Spinal cord (tissue), 10 donors: ENCODE measurements at places on chromosomes 3 and 15. TPM values are rescaled to one million over a fixed set of nuclear protein-coding genes. Genes with fewer than 3 reads are reported as not detected.
A peak's percentile ranks its signal among the peaks of the same experiment; 100 is the strongest.

Gene XCR1
- polyA plus RNA-seq: not detected

Gene SLC28A2
- polyA plus RNA-seq: 0.32 TPM

Gene GOLGA6B
- 1.3 TPM for polyA plus RNA-seq

Gene REC114
- not detected for polyA plus RNA-seq

- peaks cover 3% of the 10 kb centered on the region for H3K36me3 ChIP-seq
- no peak overlapping the region for H3K27ac ChIP-seq
- H3K27me3 ChIP-seq: no peaks in the 10 kb centered on the region
- DNase-seq: no peak
Observed at GRCh38 chr3:142003291-142003690, 126.8 kb downstream of the ATP1B3 start.

GRCh38 chr15:62658498-62658897 lies 384.0 kb upstream of the TPM1 start:
- no peak overlapping the region for H3K4me3 ChIP-seq
- DNase-seq: no peak
- H3K4me1 ChIP-seq: no peaks in the 10 kb centered on the region
- no peaks in the 10 kb centered on the region for H3K27me3 ChIP-seq

GRCh38 chr3:30766522-30766921 lies 127.9 kb downstream of the GADL1 start:
- no peak for DNase-seq
- H3K4me1 ChIP-seq: no peaks in the 10 kb centered on the region
- H3K27me3 ChIP-seq: no peaks in the 10 kb centered on the region
- H3K36me3 ChIP-seq: no peaks in the 10 kb centered on the region
- H3K27ac ChIP-seq: no peak overlapping the region
- no peak overlapping the region for H3K4me3 ChIP-seq

DNA sequence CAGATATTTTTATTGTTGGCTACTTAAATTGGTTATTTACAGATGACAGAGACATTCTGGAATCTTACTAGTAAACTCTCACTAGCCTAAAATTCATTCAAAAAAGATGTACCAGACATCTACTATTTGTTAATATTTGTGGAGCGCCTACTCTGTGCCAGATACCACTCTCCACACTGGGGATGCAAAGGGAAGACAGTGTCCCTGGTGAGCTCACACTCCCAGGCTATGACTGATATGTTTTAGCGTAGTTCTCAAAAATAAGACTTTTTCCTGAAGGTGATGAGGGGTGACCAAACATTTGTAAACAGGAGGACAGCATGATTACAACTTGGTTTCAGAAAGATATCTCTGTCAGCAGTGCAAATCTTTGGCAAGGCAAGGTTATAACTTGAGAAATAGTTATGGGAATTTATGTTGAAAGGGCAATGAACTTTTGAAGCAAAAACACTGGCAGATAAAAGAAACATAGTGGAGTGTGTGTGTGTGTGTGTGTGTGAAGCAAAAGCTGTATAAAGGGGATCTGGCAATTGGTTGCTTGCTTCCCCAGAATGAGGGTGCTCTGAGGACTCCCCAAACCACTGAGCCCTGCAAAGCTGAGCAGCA lies 51.2 kb downstream of the HACD2 start:
- no peaks in the 10 kb centered on the region for H3K36me3 ChIP-seq
- H3K27ac ChIP-seq: no peak overlapping the region
- no peaks in the 10 kb centered on the region for H3K4me1 ChIP-seq
- no peak for DNase-seq
- H3K4me3 ChIP-seq: no peak overlapping the region

DNA sequence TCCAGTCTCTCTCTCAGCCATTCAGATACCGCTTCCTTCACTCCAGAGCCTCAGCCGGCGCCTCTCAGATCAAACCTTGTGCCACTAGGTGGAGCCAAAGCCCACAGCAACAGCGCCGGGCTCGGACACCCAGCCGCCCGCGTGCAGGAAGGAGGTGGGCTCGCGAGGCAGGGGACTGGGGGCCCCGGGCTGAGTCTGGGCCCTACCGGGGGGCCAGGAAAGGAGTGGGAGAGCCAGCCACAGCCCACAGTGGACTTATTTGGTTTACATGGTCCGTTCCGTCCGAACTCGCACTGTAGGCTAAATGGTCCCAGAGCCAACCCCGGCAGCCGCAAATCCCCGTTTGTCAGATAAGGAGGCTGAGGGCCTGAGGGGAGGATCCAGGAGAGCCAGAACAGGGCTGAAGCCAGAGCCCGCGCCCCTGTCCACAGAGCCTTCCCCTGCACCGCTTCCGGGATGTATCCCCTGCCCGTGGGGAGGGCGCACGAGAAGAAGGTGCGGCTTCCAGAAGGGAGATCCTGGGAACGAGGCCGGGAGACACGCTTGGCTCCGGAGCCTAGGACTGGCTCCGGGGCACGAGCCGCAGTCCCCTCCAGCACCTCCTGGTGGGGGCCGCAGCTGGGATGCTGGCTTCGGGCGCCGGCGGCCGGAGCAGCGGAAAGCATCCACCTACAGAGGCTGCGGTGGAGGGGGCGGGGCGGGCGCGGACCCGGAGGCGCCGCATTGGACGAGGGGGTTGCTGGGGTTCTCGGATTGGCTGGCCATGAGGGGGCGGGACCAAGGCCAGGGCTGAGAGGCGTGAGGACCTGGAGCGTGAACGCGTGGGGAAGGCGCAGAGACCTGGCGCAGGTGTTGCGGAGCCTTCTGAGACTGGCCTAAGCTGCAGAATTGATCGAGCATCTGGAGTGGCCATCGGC lies 6.5 kb upstream of the CYP11A1 start:
- no peaks in the 10 kb centered on the region for H3K36me3 ChIP-seq
- H3K27ac ChIP-seq: peak overlapping the region; percentile 37
- H3K4me3 ChIP-seq: peak overlapping the region; percentile 65
- DNase-seq: peak; percentile 68

DNA sequence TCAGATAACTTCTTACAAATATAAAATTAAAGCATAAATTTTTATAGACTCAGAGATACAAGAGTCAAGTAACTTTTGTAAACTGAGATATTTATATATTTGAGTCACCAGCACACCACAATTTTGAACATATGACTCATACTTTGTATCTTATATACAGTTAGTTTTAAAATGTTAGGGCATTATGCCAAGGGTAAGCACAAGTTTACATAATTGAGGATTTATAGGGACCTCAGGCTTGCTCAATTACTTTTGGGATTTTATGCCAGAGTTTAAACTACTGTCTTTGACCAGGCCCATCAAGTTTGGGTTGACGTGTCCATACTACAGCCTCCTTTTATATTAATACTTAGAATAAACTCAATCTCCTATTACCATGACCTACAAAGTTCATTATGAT lies 7.4 kb upstream of the FGF7 start:
- no peak for DNase-seq
- no peak overlapping the region for H3K27ac ChIP-seq
- no peaks in the 10 kb centered on the region for H3K27me3 ChIP-seq

DNA sequence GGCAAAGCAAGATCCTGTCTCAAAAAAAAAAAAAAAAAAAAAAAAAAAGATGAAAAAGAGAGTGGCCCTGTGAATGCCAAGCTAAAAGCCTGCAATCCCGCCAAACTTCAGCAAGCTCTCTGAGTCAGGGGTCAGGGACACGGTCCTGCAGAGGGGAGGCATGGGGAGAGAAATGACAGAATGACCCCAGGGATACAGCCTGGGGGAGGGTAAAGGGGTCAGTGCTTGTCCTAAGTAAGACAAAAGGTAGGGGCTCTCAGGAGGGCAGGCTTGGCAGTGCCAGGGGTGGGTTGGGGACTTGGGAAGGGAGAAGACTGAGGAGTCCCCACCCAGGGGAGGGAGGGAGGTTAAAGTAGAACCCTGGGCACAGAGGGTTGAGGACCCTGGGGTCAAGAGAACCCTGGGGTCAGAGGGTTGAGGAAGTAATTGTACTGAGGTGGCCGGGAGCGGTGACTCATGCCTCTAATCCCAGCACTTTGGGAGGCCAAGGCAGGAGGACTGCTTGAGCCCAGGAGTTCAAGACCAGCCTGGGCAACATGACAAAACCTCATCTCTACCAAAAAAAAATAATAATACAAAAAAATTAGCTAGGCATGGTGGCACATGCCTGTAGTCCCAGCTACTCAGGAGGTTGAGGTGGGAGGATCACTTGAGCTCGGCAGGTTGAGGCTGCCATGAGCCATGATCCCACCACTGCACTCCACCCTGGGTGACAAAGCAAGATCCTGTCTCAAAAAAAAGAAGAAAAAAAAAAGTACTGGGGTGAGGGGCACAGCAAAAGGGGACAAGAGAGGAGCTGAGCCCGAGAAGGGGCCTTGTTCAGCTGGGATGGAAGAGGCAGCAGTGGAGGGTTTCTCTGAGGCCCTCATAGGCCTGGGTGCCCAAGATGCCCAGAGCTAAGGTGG lies 5.2 kb upstream of the SEMA3B start:
- no peaks in the 10 kb centered on the region for H3K27me3 ChIP-seq
- H3K4me1 ChIP-seq: peaks cover 97% of the 10 kb centered on the region
- DNase-seq: no peak
- peak overlapping the region; percentile 95 for H3K27ac ChIP-seq
- H3K36me3 ChIP-seq: peaks cover 11% of the 10 kb centered on the region
- no peak overlapping the region for H3K4me3 ChIP-seq

DNA sequence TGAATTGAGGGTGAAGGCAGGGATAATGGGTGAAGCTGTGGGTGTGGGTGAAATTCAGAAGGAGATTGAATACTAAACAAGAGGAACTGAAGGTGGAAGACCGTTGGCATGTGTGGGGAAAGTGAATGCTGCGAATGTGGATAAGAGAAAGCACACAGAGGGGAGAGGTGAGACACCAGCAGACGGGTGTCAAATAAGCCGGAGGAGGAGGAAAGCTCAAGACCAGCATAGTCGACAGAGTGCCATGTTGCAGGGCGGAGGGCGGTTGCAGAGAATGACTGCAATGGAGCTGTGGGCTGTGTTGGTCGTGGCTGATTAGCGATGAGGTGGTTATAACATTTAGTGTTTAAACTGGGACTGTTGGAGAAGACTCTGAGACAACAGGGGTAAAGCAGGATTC lies 16.4 kb upstream of the HCN4 start:
- no peaks in the 10 kb centered on the region for H3K36me3 ChIP-seq
- H3K4me1 ChIP-seq: no peaks in the 10 kb centered on the region
- no peak overlapping the region for H3K4me3 ChIP-seq
- no peaks in the 10 kb centered on the region for H3K27me3 ChIP-seq

DNA sequence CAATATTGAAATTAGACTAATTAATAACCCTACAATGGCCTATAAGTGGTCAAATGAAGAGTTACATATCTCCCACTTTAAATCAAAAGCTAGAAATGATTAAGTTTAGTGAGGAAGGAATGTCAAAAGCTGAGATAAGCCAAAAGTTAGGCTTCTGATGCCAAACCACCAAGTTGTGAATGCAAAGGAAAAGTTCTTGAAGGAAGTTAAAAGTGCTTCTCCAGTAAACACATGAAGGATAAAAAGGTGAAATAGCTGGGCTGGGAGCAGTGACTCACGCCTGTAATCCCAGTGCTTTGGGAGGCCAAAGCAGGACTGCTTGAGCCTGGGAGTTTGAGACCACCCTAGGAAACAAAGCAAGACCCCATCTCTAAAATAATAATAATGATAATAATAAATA lies 46.9 kb upstream of the DCUN1D1 start:
- H3K27me3 ChIP-seq: no peaks in the 10 kb centered on the region
- no peak for DNase-seq
- no peak overlapping the region for H3K27ac ChIP-seq
- H3K4me1 ChIP-seq: no peaks in the 10 kb centered on the region
- H3K36me3 ChIP-seq: peaks cover 21% of the 10 kb centered on the region
- H3K4me3 ChIP-seq: no peak overlapping the region
